ENCODE measurements at places on chromosomes 4 and X.

DNA sequence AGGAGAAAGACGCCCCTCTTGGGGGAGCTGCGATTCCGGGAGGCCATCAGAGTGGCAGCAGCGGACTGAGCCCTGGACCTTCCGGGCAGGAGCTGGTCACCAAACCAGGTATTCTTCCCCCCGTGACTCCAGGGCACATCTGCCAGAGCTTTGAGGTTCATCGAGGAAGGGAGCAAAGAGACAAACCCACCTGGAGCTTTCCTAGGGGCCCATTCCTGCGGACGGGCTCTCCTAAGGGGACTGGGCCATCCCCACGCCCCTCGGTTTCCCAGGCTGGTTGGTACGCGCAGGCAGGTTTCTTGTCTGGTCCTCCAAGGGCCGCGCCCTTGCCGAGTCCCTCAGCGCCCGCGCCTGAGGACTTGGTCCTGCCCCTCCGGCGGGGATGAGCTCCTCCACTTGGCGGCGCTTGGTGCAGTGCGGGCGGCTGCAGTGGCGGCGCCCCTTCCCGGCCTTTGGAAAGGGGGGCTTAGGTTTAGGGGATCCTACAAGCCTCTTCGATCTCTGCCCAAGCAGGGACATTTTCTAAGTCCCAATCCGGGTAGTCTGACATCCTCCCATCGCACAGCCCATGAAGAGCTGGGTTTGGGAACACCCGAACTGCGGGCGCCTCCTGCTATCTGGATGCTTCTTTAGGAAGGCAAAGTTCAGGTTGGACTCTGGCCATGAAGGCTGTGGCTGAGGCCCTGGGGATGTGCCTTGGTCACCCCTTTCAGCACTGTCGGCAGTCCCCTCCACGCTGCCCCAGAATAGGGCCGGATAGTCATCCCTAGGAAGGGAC, 538 bp downstream of the STBD1 start:
- no peak for DNase-seq

GRCh38 chr4:187128976-187129375, 405.3 kb upstream of the FAT1 start:
- DNase-seq, result no peak

GRCh38 chr4:143617994-143618679, 82.3 kb downstream of the FREM3 start:
- DNase-seq, result no peak

DNA sequence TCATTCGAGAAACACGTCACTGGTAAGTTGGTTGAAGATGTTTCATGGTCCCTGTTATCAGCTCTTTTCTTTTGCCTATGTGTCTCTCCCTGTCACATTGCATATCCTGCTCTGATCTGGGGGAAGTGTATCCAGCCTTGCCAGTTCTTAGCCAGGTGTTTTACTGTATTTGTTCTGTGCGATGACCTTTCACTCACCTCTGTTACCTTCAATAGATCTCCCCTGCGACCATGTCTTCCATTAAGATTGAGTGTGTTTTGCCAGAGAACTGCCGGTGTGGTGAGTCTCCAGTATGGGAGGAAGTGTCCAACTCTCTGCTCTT, 2.6 kb downstream of the RGN start:
- DNase-seq, result no peak

DNA sequence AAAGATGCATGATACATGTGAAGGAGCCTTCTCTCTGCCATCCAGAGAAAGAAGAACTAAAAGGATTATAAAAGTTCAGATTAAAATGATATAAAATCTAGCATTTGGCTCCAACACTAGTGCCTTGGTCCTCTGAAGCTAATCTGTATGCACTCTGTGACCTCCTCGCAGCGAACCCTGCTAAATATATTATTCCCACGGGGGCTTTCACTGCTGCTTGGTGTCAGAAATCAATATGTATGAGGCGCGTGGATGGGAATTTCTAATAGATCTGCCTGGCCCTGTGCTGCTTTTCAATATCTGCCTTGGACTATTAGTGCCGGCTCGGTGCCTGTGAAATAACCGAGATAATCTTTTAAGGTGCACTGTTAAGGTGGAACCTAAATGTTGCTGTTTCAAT, 69.7 kb downstream of the CXXC4 start:
- no peak for DNase-seq

- no peak for DNase-seq
Measured at GRCh38 chr4:69896530-69897116, 34.2 kb upstream of the CSN1S1 start.

DNA sequence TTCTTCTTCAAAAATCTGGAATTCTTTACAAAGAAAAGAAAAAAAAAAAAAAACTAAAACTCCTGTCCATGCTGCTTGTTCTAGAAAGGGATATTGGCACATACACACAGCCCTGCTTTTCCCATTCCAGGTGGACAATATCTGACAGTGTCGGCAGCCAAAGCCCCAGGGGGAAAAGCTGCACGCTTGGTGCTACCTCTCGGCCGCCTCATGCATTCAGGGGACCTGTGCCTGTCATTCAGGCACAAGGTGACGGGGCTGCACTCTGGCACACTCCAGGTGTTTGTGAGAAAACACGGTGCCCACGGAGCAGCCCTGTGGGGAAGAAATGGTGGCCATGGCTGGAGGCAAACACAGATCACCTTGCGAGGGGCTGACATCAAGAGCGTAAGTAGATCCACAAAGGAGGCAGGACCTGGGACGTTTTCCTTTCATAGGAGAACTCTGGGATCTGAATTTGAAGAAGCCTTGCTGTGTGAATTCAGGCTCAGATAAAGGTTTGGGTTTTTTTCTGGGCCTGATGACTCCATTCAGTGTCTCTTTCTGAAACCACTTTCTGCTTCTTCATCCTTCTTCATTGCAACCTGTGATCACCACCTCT, 71.9 kb downstream of the NPNT start:
- DNase-seq, result no peak

GRCh38 chr4:180532691-180533090, 1710.5 kb upstream of the TENM3 start:
- no peak for DNase-seq

GRCh38 chr4:53088152-53088551, 226.0 kb downstream of the RASL11B start:
- DNase-seq, result no peak

GRCh38 chrX:105706041-105706440, 116.3 kb upstream of the NRK start:
- DNase-seq, result no peak

Data from stimulated activated CD8-positive, alpha-beta memory T cell treated with anti-CD3 and anti-CD28 coated beads, Interleukin-4, amount 100 ng/mL, for 1 hour (primary cell).